ENCODE measurements at places on chromosomes 16 and 17. TPM values are rescaled to one million over a fixed set of nuclear protein-coding genes. Genes with fewer than 3 reads are reported as not detected.

The VAT1L gene
- total RNA-seq = not detected

DNA sequence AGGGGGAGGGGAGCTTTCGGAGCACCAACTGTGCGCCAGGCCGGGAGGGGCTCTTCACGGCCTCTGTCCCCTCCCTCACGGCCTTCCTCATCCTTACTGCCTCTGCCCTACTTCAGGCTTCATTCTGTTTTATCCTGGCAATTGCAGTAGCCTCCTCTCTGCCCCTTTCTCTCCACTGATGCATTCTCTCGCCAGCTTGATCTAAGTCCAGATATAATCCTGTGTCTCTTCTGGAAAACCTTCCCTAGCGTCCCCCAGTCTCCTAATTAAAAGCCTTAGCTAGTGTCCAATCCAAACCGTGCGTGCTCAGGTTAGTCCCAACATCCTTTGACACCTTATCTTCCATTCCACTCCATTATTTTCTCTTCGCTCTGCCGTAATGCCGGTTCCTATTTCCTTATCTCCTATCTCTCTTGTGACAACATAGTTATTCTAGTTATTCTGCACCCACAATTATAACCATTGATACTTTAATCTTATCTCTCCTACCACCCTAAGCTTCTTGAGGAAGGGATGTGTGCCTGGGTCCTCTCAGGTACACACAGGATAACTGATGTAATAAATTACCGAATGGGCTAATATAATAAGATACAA, 869 bp downstream of the ZNF48 start:
- DNase-seq = no peak
- H3K4me3 ChIP-seq = peak overlapping the region; percentile 91
- H3K36me3 ChIP-seq = no peaks in the 10 kb centered on the region
- peak overlapping the region; percentile 87 for H3K27ac ChIP-seq
- H3K27me3 ChIP-seq = no peaks in the 10 kb centered on the region
- H3K4me1 ChIP-seq = peaks cover 20% of the 10 kb centered on the region

The RAB37 gene
- 0.78 TPM for total RNA-seq

DNA sequence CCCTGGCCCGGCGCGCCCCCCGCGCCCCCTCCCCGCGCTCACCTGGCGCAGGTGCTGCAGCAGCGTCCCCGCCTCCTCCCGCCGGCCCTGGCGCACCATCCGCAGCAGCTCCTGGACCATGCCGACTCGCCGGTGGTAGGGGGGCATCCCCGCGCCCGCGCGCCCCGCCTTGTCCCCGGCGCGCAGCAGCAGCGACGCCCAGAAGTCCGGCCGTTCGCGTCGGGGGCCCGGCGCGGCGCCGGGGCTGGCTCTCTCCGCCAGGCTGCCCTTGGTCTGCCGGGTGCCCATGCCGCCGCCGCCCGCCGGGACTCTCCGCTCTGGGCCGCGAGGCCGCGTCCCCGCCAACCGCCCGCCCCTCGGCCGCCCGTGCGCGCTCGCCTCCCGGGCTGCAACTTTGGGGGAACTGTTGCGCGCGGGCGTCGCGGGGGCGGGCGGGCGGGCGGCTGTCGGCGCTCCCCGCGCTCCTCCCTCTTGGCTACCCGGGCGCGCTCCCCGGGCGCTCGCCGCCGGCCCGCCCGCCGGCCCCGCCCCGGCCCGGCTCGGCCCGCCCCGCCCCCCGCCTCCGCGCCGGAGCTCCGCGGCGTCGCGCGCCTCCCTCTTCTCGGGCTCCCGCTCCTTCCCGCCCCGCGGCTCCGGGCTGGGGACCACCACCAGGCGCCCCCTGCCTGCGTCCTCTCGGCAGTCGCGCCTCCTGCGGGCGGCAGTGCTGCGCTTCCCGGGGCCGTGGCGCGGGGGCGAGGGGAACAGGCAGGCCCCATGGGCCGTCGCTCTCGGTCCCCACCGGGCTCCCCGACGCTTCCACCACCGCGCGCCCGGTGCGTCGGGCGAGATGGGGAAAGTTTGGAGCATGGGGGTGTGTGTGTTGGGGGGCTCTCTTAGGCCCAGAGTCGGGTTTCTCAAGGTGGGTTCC, at the start of gene LRRC75A:
LRRC75A (minus strand) TSS at position 491 of the 910 bp plus-strand sequence; CDS start at position 288, 203 bp downstream.
- no peaks in the 10 kb centered on the region for H3K36me3 ChIP-seq
- H3K27ac ChIP-seq = no peak within 1 kb of the TSS
- DNase-seq = peak; percentile 62
- peak within 1 kb of the TSS; percentile 68 for H3K4me3 ChIP-seq
- H3K27me3 ChIP-seq = no peaks in the 10 kb centered on the region

DNA sequence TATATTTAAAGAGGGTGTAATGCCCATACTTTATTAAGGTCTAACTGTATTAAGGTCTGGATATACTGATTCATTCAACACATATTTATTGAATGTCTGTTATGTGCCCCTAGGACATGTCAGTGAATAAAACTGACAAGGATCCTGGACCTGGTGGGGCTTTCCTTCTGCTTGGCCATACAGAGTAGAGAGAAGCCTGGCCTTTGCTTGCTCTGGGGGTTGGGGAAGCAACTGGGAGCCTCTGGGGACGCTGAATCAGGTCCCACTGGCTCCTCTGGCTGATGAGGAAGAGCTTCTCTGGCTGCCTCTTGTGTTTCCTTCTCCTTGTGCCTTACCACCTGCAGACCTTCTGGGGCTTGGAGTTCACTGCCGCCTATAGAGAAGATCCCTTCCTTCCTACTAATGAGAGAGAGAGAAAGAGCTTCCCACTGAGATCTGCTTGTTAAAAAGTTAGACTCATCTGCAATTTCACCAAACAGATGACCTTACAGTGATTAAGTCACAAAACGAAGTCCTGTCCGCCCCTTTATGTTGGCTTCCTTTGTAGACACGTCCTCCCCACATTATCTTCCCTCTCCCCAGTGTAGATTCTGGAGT, 49.7 kb downstream of the MSI2 start:
- no peak overlapping the region for H3K4me3 ChIP-seq
- peak overlapping the region; percentile 16 for H3K27ac ChIP-seq
- H3K36me3 ChIP-seq = no peaks in the 10 kb centered on the region
- H3K27me3 ChIP-seq = no peaks in the 10 kb centered on the region

DNA sequence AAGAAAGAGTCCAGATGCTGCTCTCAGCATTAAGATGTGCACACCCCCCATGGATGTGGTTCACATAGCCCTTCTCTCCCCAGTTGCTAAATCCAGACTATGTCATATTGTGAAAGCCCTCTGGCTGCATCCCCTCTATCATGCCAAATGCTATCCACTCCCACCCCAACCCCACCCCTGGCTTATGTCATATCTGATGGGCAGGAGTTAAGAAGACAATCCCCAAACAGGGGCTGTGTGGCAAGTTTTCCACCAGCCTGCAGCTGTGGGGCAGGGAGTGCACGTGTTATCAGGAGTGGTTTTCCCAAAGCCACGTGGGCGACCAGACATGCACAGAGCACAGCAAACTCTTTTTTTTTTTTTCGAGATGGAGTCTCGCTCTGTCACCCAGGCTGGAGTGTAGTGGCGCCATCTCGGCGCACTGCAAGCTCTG, 10.0 kb downstream of the FAM117A start:
- H3K27ac ChIP-seq = no peak overlapping the region
- no peak overlapping the region for H3K4me3 ChIP-seq
